ENCODE measurements at places on chromosomes 6 and 20. TPM values are rescaled to one million over a fixed set of nuclear protein-coding genes. Genes with fewer than 3 reads are reported as not detected.

Gene BHLHE23
- not detected for total RNA-seq

Gene MRPL18
- total RNA-seq, result 57.3 TPM

Gene NR2E1
- total RNA-seq, result not detected

Gene ZC2HC1B
- total RNA-seq, result 0.33 TPM

Gene CRIP3
- not detected for total RNA-seq

Gene PPP1R16B
- total RNA-seq, result under 0.01 TPM

Gene SLC35D3
- total RNA-seq, result not detected

Gene B3GAT2
- not detected for total RNA-seq

Gene IL17A
- total RNA-seq, result not detected

Gene ECT2L
- total RNA-seq, result 0.39 TPM

Gene ADAT2
- total RNA-seq, result 0.79 TPM

Gene ARMC12
- 0.65 TPM for total RNA-seq

Gene RAD21L1
- under 0.01 TPM for total RNA-seq

Gene DNMT3B
- 2.9 TPM for total RNA-seq

Gene CD83
- 1.2 TPM for total RNA-seq

Gene ZC3H12D
- 0.39 TPM for total RNA-seq

Gene COL19A1
- 0.11 TPM for total RNA-seq

Gene LST1
- total RNA-seq, result not detected

Gene CGA
- not detected for total RNA-seq

Gene IER3
- total RNA-seq, result 46.3 TPM
